ENCODE measurements at places on chromosomes 7 and 10.

DNA sequence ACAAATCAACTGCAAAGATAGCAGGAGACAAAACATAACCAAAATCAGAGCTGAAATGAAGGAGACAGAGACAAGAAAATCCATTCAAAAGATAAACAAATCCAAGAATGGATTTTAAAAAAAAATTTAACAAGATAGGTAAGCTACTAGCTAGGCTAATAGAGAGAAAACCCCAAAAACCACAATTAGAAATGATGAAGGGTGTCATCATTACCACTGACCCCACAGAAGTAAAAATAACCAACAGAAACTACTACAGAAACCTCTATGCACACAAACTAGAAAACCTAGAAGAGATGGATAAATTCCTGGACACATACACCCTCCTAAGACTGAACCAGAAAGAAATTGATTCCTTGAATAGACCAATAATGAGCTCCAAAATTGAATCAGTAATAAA is 117.6 kb downstream of the DNAJC1 start:
- no peak for DNase-seq

GRCh38 chr10:127157506-127158200 is 38.7 kb downstream of the INSYN2A start:
- DNase-seq: no peak

- DNase-seq: no peak
Observed at GRCh38 chr10:62961951-62962523, 145.9 kb upstream of the EGR2 start.

- no peak for DNase-seq
Observed at GRCh38 chr10:71645185-71645584, 74.4 kb downstream of the C10orf105 start.

- DNase-seq: no peak
Observed at GRCh38 chr7:128197589-128197988, 43.5 kb upstream of the LEP start.

DNA sequence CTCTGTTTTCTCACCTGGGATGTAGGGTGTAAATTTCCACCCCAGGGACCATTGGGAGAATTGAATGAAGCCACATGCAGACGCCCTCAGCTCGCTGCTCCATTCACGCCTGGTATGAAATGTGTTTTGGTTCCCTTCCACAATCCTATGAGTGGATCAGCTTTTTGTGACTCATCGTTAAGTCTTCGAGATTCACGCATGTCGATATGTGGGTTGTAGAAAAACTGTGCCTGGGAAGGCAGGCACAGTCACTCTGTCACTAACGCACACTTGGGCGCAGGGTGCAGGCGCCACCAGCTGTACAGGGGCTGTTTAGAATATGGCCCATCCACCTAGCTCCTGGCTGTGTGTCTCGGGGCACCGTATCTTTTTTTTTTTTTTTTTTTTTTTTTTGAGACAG is 64.2 kb upstream of the SH2B2 start:
- no peak for DNase-seq
